AG08395 (cell line): ENCODE measurements at places on chromosomes 5 and 9.

DNA sequence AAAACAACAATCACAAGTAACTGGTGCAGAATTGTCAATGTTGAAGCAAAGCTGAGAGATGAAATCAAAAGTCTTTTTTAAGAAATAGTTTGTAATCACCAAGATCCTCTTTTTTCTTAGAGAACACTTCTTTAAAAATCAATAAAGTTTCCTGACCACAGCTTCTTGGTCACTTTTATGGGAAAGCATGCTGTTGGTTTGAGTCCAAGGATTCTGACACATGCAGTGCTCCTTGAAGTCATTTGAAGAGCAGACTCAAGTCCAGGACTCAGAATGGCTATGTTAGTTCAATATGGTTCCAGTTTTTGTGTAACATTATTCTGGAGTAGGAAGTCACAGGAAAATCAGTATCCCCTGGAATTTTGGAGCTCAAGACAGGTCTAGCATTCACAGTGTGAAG lies 480.6 kb downstream of the NR2F1-AS1 start:
- peak; percentile 48 for DNase-seq

- DNase-seq: no peak
Measured at GRCh38 chr5:76590027-76590426, 33.2 kb downstream of the F2RL2 start.

DNA sequence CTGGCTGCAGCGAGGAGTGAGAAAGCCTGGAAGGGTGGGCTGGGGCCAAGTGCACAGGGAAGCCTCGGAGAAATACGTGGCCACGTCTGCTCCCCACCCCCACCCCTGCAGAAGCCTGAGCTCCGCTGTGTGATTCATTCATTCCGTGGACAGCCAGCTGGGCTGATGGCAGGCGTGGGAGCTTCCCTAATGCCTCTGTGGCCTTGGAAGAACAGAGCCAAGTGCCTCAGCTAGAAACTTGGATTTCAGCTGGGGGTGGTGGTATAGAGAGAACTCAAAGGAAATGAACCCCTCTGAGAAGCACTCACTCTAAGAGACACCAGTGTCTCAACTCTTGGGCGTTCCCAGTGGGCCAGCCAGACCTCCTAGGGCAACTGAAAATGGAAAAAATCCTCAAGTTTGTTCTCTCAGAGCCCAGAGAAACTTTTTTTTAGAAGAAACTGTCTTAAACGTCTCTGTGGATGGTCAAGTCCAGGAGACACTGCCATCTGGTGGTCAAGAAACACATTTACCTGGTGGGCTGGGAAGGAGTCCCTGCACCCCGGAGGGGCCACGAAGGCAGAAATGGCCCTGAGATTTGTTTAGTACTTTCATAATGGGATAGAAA lies 18.0 kb downstream of the ATOX1 start:
- DNase-seq: peak; percentile 83

- DNase-seq: no peak
Measured at GRCh38 chr5:111556501-111556900, 44.2 kb upstream of the STARD4 start.

- DNase-seq: no peak
Measured at GRCh38 chr9:100287186-100287585, 65.6 kb downstream of the TEX10 start.

DNA sequence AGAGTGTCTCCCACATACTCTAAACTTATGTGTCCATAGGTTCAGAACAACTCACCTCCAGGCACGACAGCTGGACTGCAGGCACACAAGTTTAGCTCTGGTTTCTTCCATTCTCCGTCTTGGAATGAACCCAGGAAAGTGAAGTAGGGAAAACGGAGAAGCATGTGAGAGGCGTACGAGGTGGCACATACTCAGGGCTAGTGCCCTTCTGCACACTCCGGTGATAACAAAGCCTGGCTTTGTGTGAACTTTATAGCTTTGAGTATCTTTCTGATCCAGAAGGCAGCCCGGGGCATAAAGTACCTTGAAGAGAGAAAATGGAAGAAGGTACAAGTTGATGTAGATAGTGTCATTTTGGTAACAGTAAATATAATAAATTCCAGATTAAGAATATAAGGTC lies 11.1 kb upstream of the HTR4 start:
- no peak for DNase-seq

GRCh38 chr5:158116965-158117364 lies 258.0 kb upstream of the CLINT1 start:
- DNase-seq: no peak

- DNase-seq: no peak
Measured at GRCh38 chr5:39616131-39616530, 191.4 kb upstream of the DAB2 start.

DNA sequence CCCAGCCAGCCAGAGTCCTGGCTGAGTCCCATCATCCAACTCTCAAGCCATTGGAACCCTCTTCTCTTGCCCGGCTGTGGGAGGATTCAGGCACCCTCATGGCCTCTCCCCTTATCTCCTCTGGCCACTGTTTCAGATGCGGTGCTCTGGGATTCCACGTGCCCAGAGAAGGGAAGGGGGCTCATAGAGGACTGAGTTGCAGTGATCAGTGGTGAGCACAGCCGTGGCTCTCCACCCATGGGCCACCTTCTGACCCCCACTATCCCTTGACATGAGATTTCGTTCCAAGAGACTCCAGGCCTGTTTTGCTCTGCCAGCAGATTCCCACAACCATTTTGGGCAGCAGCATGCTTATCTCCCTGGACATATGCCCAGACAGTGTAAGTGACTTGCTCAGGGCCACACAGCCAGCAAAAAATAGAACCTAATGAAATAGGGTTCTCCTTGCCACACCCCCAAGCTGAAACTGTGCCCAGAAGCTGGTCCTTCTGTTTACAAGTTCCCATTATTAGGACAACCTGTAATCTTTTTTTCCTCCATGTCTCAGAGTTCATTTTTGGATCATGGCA lies 2.7 kb downstream of the GPX3 start:
- DNase-seq: no peak

DNA sequence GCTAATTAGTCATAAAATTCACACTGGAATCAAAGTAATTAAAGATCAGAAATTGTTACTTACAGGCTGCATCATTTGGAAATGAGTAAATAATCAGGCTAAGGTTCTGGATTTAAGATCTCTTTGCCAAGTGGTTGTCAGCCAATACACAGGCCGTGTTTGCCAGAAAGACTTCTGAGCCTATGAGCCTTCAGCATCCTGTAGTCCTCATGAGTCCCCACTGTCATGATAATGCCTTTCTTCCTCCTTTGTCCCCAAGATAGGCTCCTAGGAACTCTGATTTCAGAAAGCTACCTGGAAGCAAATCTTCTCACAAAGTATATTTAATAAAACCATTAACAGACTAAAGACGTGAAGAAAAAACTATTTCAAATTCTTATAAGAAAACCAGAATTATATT lies 810.5 kb downstream of the DNAH5 start:
- DNase-seq: no peak

GRCh38 chr9:15670246-15670645 lies 117.4 kb downstream of the CCDC171 start:
- no peak for DNase-seq

- no peak for DNase-seq
Measured at GRCh38 chr5:3424946-3425345, 170.7 kb upstream of the IRX1 start.

DNA sequence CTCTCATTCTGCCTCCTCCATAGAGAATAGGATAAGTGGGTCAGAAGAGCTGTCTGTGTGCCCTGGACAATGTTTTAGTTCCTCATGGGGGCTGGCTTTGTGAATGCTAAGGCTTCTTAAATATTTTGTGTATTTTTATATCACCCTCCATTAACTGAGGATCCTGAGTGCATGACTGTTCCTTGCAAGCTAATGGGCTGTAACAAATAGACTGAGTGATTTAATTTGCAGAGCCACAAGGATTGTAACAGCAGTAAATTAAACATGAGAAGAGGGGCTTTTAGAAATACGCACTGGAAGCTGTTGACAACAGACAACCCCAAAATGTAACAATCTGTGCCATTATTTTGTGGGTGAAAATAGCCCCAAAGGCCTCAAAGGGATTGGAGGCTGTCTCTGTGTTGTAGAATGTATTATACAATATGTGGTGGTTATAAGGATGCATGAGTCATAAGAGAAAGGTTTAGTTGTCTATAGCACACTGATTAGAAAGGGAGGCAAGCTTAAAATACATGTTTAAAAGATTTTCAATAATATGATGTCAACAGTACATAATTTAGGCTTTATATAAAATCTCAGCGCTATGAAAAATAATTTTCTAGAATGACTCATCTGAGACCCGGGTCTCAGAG lies 152.7 kb upstream of the ACTBL2 start:
- no peak for DNase-seq

DNA sequence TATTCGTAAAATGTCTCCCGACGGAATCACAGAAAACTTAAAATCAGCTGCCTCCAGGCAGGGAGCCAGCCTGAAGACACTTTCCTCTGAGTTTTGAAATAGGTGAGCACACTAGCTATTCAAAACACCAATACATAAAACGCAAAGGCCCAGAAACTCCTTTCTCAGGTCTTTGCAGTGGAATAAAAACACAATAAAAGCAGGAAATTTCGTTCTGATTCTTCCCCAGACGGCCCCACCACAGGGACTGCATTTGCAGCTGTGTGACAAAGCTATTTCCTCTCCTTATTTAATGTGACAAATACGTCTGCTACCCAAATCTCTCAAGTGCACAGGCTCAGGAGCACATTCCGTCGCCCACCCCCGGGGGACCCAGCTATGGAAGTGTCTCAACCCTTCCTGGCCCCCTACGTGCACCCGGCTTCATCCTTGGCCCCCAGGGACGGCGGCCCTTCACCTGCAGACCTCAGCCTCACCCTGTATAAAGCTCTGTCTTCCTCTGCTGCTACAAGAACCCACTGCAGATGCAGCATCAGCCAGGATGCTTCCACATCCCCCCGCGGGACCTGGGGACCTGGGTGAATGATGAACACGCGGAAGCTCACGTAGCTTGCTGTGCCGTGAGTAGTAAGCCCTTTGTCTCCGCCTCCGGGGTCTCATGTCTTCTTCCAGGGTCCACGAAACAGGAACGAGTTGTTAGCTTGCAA lies 24.9 kb downstream of the AHRR start:
- no peak for DNase-seq

DNA sequence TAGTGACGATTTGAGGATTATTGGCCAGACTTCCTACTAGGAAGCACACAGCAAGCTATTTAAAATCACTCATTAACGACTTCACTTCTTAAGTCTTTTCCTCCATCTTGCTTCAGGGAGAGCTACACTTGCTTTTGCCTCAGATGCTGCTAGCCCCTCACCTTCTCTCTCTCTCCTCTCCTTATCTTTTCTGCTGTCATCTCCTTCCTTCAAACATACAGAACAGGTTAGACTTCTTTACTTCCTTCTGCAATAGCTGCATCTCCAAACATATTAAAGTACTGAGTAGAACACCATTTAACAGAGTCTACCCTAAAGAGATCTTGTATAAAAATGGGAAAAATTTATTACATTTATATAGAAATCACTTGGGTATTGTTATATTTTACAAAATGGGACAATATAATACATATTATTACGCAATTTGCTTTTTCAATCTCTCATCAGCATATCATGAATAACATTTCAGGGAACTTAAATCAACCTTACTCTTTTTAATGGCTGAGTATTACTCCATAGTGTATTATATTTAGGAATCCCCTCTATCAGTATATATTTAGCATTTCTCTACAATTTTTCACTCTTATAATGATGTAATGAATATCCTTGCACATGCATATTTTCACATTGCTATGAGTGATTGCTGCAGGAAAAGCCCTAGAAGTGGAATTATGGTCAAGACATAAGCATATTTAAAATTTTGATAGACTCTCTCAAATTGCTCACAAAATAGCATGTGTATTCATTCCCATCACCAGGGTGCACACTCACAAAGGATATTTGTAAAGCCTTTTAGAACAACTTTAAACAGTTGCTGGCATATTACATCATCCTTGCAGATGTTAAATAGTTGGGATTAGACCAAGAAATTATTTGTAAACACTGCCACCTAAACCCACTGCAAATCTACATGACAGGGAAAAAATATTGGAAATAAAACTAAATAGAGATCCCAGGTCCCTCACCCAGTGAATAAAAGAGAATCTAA lies 164.5 kb upstream of the NFIB start:
- no peak for DNase-seq

DNA sequence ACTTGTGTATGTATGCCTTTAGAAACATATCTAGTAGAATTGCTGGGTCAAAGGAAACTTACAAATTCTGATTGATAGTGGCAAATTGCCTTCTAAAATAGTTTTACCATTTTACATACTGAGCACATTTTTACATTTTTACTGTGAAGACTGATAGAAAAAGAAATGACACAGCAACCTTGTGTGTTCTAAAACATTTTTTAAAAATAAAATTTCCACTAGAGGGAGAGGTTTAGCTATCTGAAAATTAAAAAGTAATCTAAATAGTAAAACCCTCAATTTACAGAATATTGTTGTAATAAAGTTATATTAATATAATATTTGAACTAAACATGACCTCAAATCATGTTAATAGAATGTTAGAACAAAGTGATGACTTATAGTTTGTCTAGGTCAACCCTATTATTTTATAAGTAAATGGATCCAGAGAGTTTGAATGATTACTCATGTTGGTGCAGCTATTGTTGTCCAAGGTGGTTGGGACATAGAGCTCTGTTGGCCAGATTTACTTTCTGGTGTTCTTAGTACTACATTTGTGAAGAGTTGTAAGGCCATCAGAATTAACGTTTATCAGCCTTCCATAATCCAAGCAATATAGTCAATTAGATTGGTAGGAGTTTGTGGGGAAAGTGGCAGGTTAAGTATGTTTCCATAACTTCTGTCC lies 17.2 kb downstream of the CENPP start:
- peak; percentile 31 for DNase-seq

GRCh38 chr5:73615085-73615484 lies 10.9 kb upstream of the ARHGEF28 start:
- no peak for DNase-seq

GRCh38 chr5:132385326-132386105 lies 16.0 kb downstream of the SLC22A5 start:
- DNase-seq: peak; percentile 83
